Bone marrow (tissue), 2 donors: ENCODE measurements at places on chromosomes 7 and 10.

DNA sequence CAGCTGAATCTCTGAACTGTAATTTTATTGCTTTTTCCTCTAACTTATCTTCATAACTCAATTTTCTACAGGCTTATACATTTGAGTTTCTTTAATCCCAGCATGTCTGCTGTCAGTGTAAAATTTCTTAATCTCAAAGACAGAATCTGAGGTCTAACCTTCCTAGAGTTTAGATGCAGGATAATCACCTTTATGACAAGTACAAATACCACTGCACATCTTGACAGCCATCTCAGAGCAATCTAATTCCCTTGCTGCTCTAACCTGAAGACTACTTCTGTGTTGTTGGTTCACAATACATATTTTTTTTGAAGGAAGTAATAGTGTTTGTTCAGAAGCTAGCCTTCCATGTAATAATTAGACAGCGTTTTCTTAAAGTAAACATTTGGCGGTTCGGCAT is 424.2 kb upstream of the ZWINT start:
- DNase-seq, result no peak

- DNase-seq, result no peak
These were observed 61.5 kb downstream of the CLIP2 start for GRCh38 chr7:74350751-74351150.

GRCh38 chr7:96084881-96085553 is 236.9 kb downstream of the SLC25A13 start:
- no peak for DNase-seq

- no peak for DNase-seq
These were observed 9.9 kb downstream of the STARD3NL start for GRCh38 chr7:38187794-38188440.

- DNase-seq, result no peak
These were observed 20.4 kb downstream of the CCNY start for GRCh38 chr10:35356725-35357092.

DNA sequence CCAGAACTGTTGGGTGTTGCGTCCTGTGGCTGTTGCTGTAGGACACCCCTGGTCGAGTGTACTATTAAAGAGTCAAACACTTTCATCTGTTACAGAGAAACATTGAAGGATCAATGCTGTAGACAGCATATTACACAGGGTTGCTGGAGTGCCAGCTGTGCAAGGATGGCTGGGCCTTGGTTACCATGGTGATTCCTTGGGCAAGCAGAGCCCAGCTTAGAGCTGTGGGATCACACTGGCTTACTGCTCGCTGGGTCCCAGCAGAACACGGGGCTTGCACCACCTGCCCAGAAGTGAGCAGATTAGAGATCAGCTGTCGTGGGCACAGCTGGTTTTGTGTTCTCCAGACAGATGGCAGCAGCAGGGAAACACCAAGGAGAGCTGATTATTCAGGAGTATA is 76.0 kb downstream of the GPR141 start:
- DNase-seq, result no peak

- no peak for DNase-seq
These were observed 127.6 kb upstream of the RHOBTB1 start for GRCh38 chr10:61071580-61071979.

- DNase-seq, result no peak
These were observed 215.6 kb downstream of the CREB5 start for GRCh38 chr7:28627896-28628295.

- no peak for DNase-seq
These were observed 98.7 kb upstream of the PPIF start for GRCh38 chr10:79248341-79249185.

GRCh38 chr10:77967611-77968022 is 41.1 kb upstream of the DLG5 start:
- no peak for DNase-seq

DNA sequence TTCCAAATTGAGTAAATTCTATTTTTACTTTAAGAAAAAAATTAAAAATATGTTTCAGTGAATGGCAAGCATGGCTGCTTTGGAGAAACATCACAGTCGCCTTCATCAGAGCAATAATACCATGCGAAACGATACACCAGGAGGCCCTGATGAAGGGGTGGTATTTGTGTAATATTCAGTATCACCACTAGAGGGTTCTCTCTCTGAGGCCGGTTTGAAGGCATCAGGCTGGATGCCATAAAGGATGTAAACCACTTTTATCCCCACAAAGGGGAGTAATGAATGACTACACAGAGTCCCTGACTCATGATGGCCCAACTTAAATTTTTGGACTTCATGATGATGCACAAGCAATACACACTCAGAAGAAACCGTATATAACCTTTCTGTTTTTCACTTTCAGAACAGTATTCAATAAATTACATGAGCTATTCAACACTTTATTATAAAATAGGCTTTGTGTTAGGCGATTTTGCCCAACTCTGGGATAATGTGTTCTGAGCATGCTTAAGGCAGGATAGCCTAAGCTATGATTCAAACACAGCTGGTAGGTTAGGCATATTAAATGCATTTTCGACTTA is 95.5 kb downstream of the PPP1R17 start:
- DNase-seq, result peak; percentile 41

DNA sequence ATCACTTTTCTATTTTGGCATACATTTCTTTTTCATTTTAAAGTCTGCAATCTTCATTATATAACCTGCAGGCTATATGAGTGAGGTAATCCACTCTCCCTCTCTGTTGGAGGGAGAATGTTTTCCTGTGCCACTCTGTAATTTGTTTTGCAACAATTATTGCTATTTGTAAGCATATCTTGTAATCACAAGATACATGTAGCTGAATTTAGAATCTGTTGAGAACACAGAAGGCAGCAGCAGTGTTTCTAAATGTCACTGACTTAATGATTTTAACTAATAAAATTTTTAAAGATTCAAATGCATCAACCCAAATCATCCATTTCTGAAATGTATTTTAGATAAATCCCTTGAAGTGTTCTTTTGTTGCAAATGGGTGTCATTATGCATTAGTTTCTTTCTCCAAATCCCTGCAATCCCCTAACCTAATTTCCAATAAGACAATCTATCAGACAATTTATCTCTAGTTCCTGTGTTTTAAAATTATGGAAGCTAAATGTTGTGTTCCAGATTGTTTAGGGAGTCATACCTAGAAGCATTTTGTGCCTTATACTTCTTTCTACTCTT is 19.8 kb upstream of the UMAD1 start:
- no peak for DNase-seq

DNA sequence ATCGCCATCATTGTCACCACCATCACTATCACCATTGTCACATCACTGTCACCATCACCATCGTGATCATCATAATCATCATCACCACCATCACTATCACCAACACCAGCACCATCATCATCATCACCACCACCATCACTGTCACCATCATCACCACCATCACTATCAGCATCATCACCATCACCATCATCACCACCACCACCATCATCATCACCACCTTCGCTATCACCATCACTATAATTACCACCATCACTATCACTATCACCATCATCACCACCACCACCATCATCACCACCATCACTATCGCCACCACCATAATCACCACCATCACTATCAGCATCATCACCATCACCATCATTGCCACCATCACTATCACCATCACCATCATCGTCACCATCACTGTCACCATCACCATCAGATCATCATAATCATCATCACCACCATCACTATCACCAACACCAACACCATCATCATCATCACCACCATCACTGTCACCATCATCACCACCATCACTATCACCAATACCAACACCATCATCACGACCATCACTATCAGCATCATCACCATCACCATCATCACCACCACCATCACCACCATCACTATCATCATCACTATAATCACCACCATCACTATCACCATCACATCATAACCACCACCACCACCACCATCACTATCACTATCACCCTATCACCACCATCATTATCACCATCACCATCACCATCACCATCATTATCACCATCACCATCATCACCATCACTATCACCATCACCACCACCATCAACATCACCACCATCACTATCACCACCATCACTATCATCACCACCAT is 6.0 kb upstream of the GNA12 start:
- no peak for DNase-seq

DNA sequence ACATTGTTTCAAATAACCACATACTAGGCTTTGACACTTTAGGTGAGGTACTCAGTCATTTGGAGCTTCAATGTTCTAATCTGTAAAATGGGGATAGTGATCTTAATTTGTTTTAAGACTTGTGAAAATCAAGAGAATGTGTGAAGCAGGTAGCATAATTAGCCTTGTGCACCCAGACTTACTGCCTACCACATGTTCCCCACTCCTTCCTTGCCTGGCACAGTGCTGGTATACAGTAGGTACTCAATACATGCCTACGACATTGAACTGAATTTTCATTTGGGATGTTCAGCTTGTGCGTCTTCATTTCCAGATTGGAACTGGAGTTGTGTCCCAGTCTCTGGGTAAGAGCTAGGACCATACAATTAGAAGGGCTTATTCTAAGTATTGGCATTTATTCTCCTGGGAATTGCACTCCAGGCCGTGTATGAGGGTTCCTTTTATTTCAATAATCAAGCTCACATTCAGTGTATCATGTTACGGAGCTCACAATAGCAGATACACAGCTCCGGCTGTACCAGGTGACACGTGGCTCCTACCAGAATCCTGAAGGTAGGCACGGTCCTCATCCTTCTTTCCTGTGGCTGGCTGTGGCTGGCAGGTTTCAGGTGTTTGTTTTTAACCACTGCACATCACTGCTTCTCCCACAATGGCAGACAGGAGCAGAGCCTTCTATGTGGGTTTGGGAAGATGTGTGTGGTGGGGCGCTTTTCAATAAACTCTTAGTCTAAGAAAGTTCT is 109.4 kb upstream of the PDCD4 start:
- no peak for DNase-seq

GRCh38 chr7:6416516-6417145 is 31.1 kb downstream of the DAGLB start:
- no peak for DNase-seq

DNA sequence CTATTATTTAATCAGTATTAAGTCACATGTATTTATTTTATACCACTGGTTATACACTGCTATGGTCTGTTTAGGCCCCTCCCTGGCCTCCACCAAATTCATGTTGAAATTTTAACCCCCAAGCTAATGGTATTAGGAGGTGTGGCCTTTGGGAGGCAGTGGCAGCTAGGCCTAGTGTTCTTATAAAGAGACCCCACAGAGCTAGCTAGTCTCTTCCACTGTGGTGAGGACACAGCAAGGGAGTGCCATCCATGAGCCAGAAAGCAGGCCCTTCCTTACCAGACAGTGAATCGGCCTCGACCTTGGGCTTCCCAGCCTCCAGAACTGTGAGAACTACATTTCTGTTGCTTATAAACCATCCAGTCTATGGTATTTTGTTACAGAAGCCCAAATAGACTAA is 28.7 kb downstream of the RBM48 start:
- no peak for DNase-seq

GRCh38 chr7:264541-265191 is 25.3 kb upstream of the FOXL3 start:
- no peak for DNase-seq

DNA sequence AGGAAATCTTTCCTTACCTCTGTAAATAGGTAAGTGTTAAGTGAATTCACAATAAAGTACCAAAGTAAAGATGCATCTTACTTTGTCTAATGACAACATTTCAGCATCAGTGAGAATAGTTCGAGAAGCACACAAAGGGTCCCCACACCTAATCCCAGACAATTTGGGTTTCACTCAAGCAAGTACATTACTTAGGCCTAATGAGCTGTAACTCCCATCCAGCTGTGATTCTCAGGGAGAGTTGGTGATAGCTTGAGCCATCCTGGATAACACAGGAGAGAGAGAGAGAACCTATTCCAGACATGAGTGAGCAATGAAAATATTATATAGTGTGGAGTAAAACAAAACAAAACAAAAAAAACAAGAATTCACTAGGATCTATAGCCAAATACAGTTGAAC is 149.1 kb upstream of the NRG3 start:
- no peak for DNase-seq

- no peak for DNase-seq
These were observed 640.9 kb upstream of the GRM3 start for GRCh38 chr7:86002858-86003257.

DNA sequence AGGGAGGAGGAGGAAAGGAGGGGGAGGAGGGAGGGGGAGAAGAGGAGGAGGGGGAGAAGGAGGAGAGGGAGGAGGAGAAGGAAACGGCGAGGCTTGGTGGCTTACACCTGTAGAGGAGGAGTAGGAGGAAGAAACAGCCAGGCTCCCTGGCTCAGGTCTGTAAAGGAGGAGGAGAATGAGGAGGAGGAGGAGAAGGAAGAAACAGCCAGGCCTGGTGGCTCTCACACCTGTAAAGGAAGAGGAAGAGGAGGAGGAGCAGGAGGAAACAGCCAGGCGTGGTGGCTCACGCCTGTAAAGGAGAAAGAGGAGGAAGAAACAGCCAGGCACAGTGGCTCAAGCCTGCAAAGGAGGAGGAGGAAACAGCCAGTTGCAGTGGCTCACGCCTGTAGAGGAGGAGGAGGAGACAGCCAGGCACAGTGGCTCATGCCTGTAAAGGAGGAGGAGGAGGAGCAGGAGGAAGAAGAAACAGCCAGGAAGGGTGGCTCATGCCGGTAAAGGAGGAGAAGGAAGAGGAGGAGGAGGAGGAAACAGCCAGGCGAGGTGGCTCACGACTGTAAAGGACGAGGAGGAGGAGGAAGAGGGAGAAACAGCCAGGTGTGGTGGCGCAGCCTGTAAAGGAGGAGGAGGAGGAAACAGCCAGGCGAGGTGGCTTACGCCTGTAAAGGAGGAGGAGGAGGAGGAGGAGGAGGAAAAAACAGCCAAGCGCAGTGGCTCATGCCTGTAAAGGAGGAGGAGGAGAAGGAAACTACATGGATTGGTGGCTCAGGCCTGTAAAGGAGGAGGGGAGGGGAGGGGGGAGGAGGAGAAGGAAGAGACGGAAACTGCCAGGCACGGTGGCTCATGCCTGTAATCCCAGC is 14.9 kb upstream of the CRCP start:
- peak; percentile 57 for DNase-seq

- no peak for DNase-seq
These were observed 128.5 kb upstream of the CDK1 start for GRCh38 chr10:60649485-60650377.

- no peak for DNase-seq
These were observed 157.5 kb downstream of the SLIT1 start for GRCh38 chr10:97028126-97028831.

DNA sequence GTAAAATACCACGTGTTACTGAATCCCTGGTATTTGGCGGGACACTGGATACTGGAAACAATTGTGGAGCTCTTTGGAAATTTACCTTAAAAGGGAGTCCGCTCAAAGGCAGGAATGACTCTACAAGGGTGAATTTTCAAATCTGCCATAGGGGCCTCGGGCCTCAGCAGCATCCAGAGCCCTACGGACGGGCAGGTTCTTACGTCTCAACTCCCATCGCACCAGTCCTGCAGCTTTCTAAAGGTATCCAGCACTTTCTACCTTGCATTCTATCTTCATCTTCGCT is 248 bp downstream of the PSPH start:
- no peak for DNase-seq

GRCh38 chr7:75986147-75986781 is 8.1 kb downstream of the TMEM120A start:
- no peak for DNase-seq

- DNase-seq, result peak; percentile 11
These were observed 10.9 kb downstream of the CDHR1 start for GRCh38 chr10:84205049-84205852.

- DNase-seq, result no peak
These were observed 175.1 kb downstream of the NEURL1 start for GRCh38 chr10:103668351-103669242.

- DNase-seq, result no peak
These were observed 13.7 kb upstream of the SRPK2 start for GRCh38 chr7:105402221-105403095.
